Activated naive CD8-positive, alpha-beta T cell treated with anti-CD3 and anti-CD28 coated beads for 36 hours (primary cell): ENCODE measurements at places on chromosomes 12 and 14. TPM values are rescaled to one million over a fixed set of nuclear protein-coding genes. Genes with fewer than 3 reads are reported as not detected.

GRCh38 chr14:43591776-43592175 lies 915.3 kb downstream of the FSCB start:
- H3K4me3 ChIP-seq = no peak overlapping the region
- no peaks in the 10 kb centered on the region for H3K4me1 ChIP-seq
- DNase-seq = no peak
- H3K36me3 ChIP-seq = no peaks in the 10 kb centered on the region
- H3K27me3 ChIP-seq = no peaks in the 10 kb centered on the region

- peaks cover 2% of the 10 kb centered on the region for H3K4me1 ChIP-seq
- no peak for DNase-seq
- H3K27ac ChIP-seq = no peak overlapping the region
Measured at GRCh38 chr14:103594265-103594664, 31.5 kb downstream of the COA8 start.

GRCh38 chr14:50854521-50854920 lies 17.3 kb upstream of the ABHD12B start:
- no peak for DNase-seq
- no peak overlapping the region for H3K27ac ChIP-seq
- peaks cover 4% of the 10 kb centered on the region for H3K4me1 ChIP-seq
- no peaks in the 10 kb centered on the region for H3K36me3 ChIP-seq

GRCh38 chr12:130965214-130965613 lies 11.5 kb downstream of the ADGRD1 start:
- no peak for DNase-seq
- peaks cover 5% of the 10 kb centered on the region for H3K27me3 ChIP-seq
- no peak overlapping the region for H3K4me3 ChIP-seq
- no peaks in the 10 kb centered on the region for H3K36me3 ChIP-seq
- H3K4me1 ChIP-seq = no peaks in the 10 kb centered on the region
- no peak overlapping the region for H3K27ac ChIP-seq

The EGLN3 gene
- 1.4 TPM for total RNA-seq

The GUCY2C gene
- total RNA-seq = not detected

DNA sequence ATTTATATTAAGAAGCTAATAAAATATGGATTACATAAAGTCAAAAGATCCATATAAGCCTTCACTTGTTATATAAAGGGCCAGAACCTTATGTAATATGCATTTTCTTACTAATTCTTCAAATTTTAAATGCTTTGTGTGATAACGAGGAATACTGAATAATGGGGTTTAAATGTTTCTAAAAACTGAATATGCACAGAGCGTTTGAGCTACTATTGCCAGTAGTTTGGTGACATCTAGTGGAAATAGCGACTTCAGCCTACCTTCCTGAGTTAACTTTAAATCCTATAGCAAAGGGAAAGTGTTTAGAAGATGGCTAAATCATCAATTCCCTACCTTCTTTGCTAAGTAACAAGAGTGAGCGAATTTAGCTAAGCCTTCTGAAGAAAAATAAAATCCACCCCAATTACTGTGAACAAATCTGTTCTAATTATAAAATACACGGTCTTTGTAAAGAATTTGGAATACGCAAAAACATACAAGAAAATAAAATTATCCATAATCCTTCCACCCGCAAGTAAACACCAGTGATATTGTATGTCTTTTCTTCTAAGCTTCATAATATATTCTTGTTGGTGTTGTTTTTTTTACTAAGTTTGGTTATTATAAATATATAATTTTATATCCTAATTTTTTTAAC lies 115.5 kb upstream of the G2E3 start:
- no peak for DNase-seq
- H3K27me3 ChIP-seq = peaks cover 11% of the 10 kb centered on the region
- H3K27ac ChIP-seq = no peak overlapping the region
- no peak overlapping the region for H3K4me3 ChIP-seq
- H3K4me1 ChIP-seq = no peaks in the 10 kb centered on the region

GRCh38 chr14:68586896-68587751 lies 205.7 kb downstream of the ZFP36L1 start:
- no peak for DNase-seq
- H3K4me1 ChIP-seq = peaks cover 2% of the 10 kb centered on the region
- H3K27me3 ChIP-seq = no peaks in the 10 kb centered on the region
- H3K36me3 ChIP-seq = no peaks in the 10 kb centered on the region
- no peak overlapping the region for H3K4me3 ChIP-seq

The TCL1A gene
- total RNA-seq = 2.8 TPM

The RPAP3 gene
- 61.8 TPM for total RNA-seq

DNA sequence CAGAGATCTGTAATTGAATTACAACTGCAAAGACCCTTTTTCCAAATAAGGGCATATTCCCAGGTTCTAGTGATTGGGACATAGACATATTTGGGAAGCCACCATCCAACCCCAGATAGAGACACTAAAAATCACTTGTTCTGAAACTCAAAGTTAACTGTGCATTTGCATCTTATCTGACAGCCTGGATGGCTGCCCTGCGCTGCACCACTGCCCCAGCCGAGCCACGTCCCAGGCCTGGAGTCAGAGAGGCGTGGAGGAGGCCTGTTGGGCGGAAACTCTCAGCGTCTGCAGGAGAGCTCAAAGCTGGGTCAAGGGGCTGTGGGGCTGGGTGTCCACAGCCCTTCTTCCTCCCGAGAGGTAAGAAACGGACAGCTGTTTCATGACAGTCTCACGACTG lies 124.4 kb downstream of the RIMBP2 start:
- H3K4me3 ChIP-seq = no peak overlapping the region
- H3K4me1 ChIP-seq = no peaks in the 10 kb centered on the region
- peaks cover 7% of the 10 kb centered on the region for H3K27me3 ChIP-seq
- H3K27ac ChIP-seq = no peak overlapping the region

GRCh38 chr14:69682621-69683263 lies 71.3 kb downstream of the SUSD6 start:
- H3K36me3 ChIP-seq = peaks cover 32% of the 10 kb centered on the region
- H3K27ac ChIP-seq = peak overlapping the region; percentile 93
- peaks cover 64% of the 10 kb centered on the region for H3K4me1 ChIP-seq
- H3K4me3 ChIP-seq = peak overlapping the region; percentile 32
- no peaks in the 10 kb centered on the region for H3K27me3 ChIP-seq
- DNase-seq = no peak
